ENCODE measurements at places on chromosomes 4 and X.
A peak's percentile ranks its signal among the peaks of the same experiment; 100 is the strongest.

DNA sequence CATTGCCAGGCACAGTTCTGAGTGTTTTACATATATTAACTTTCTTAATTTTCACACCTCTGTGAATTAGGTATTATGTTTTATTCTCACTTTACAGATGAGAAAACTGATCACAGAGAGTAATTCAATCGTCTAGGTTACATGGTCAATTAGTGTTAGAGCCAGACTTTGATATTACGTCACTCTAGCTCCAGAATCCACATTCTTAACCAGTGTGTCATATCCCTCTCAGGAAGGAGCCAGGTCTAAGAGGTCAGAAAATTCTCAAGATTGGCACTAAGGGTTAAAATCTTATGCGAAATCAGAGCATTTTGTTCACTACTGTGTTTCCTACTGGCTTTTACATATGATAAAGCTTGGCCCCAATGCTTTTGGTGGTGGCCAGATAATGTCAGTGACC is 7.4 kb downstream of the DMP1 start:
- no peak for DNase-seq

GRCh38 chr4:139950568-139950967 is 203.4 kb downstream of the MAML3 start:
- DNase-seq: no peak

GRCh38 chrX:155877288-155877687 is 3.9 kb upstream of the VAMP7 start:
- no peak for DNase-seq

DNA sequence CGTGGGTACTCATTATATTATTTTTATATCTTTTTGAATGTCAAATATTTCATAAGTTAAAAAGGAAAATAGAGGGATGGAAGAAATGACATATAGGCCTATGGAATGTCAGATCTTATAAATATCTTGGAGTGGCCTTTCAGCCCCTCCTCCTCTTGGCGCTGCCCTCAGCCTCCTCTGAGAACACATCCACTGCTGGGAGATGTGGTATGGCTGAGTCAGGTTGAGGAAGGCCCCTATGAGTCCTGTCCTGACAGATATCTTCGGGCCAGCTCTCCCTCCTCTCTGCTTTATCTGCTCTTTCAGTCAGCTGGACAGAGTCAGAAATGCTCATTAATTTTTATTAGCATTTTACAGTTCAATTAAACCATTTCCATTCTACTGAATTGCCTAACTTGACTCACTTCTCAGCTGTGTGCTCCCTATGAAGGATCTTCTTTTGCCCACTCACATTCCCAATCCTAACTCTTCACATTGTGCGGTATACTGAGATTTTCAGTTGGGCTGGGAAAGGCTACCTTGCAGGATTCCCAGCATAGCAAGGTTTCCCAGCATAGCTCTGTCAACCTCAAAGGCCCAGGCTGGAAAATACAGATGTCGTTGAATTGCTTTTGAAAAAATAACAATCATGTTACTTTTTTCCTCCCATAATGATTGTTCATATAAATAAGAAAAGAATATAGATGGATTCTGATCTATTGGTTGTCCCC is 128.0 kb downstream of the ARHGEF9 start:
- DNase-seq: no peak

- DNase-seq: no peak
Measured at GRCh38 chrX:78540171-78540570, 119.0 kb downstream of the RTL3 start.

- no peak for DNase-seq
Measured at GRCh38 chrX:129987871-129988270, 5.4 kb downstream of the BCORL1 start.

GRCh38 chr4:145083891-145084605 is 13.9 kb downstream of the ANAPC10 start:
- DNase-seq: no peak

GRCh38 chrX:22078117-22078516 is 46.0 kb downstream of the PHEX start:
- no peak for DNase-seq

DNA sequence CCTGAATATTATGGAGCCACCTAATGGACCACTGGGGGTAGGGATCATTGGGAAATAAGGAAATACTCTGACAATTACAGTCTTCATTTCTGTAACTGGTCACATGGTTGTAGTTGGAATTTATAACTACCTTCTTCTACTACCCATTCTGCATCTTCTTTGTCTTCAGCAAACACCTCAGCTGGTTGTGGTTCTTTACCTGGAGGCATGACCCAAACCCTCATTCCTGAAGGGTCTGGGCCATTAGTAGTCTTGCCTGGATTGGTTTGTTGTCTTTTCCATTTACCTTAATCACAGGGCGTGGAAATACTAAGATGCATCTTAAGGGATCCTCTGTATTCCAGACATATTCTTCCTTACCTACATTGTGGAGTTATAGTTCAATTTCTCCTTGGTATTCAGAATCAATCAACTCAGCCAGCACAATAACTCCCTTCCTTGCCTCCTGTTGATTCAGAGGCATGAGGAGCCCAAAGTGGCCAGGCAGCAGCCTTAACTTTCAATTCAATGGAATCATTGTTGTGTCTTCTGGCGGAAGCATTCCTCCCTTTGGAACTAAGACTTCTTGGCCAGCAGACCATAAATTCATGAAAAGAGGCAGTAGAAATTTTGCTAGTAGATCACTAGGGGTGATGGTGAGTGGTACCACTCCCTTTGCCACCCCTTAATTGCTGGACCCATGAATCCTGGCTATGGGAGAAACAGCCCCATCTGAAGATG is 75.7 kb upstream of the RAP2C start:
- DNase-seq: no peak

GRCh38 chr4:4216648-4217047 is 10.1 kb downstream of the OTOP1 start:
- DNase-seq: no peak

- DNase-seq: no peak
Measured at GRCh38 chr4:8731364-8731763, 138.8 kb downstream of the CPZ start.

DNA sequence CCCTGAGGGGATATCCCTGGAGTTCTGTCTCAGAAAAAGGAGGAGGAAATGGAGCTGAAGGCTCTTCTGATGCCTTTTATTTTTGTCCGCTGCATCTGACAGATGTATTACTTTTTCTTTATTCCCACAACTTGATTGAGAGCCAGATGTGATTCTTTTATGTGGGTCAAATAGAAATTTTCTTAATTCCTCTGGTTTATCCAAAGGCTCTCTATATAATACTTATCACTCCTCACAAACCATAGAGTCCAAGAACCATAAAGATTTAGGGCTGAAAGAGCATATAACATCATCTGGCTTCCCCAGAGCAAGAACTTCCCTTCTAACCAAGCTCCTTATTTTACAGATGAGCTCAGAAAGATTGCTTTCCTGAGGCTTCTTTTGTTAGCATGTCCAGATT is 756.7 kb upstream of the FAM241A start:
- no peak for DNase-seq

- peak; percentile 51 for DNase-seq
Measured at GRCh38 chr4:101304916-101305315, 42.4 kb downstream of the PPP3CA start.

DNA sequence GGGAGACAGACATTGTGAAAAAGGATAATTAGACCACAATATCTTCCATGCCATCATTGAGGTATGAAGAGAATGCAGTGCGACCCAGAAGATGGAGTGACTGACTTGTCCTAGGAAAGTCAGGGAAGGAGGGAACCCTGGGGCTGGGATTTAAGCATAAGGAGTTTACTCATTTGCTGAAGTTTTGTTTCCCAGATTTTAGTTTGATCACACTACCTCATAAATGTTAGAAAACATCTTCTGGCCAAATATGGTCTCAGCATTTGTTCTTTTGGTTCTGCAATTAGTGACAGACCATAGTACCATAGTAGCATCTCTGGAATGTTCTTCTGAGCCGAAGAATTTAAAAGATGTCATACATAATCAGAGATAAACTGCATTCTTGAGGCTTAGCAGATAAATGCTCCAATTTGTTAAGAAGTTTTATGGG is 96.5 kb upstream of the PGRMC2 start:
- DNase-seq: no peak

- DNase-seq: no peak
Measured at GRCh38 chrX:45191820-45192409, 8.8 kb downstream of the DIPK2B start.

- no peak for DNase-seq
Measured at GRCh38 chr4:168511780-168512489, 15.1 kb downstream of the PALLD start.

- DNase-seq: no peak
Measured at GRCh38 chr4:47143261-47143660, 111.9 kb downstream of the GABRB1 start.

- no peak for DNase-seq
Measured at GRCh38 chr4:67762086-67762485, 7.9 kb upstream of the GNRHR start.

- no peak for DNase-seq
Measured at GRCh38 chr4:164056426-164057142, 562.1 kb downstream of the TMA16 start.

GRCh38 chrX:68684291-68684918 is 36.9 kb downstream of the STARD8 start:
- DNase-seq: no peak

DNA sequence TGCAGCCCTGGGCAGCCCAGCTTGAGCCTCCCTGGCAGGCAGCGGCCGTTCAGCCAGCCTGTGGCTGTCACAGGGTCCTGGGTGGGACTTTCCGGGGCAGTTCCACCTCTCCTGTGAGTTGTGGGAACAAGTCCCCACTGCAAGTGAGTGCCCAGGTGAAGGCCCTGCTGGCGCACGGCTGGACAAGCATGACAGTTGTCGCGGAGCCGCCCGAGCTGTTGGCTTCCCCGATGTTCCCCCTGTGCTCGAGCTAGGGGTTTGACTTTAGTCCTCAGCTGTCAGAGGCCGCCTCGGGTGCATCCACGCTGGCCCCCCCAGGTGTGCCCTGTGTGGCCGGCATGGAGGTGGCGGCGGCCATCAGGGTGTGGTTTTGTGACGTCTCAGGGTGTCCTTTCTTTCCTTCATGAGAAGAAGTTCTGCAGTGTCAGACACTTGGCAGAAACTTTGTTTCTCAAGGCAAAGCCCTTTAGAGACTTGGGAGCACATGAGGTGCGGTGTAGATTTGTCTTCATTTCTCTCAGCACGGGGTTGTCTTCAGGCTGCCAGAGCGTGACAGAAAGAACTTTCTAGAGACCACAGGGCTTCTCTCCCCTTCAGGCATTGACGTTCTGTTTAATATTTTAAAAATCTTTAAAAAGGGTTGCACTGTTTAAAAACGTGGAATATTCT is 69.4 kb upstream of the HGFAC start:
- DNase-seq: no peak

DNA sequence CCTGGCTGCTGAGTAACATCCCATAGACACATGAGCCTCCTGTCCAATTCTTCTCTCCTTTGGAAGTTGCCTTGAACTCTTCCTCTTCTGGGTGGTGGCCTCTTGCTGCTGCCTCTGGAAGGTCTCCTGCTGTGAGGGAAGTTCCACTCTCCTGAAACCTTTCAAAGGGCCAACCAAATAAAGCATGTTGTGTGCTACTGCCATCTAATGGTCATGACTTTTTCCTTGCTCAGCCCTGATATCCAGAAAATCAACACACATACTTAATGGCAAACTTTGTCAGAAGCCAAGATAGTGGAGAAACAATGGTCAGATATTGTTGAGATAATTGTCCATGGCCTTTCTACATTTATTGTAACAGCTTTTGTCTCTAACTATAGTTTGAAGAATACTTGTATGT is 19.1 kb upstream of the ZXDA start:
- no peak for DNase-seq

GRCh38 chrX:14913241-14913640 is 40.0 kb downstream of the MOSPD2 start:
- no peak for DNase-seq

DNA sequence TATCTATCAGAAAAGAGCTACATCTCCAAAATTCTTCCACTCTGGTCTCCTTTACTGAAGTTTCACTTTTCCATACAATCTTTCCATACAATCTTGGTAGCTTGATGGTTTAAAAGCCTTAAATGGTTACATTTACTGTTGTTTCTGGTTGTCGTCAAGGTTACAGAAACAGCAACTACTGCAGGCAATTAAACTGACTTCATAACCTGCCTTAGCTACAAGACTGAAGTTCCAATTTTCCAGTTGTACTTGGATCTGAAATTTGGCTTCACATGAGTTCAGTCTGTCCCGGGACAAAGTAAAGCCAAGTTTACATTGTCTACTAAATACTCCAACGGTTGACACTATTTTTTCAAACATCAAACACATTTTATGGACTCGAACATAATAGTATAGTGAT is 326.4 kb downstream of the ANKRD50 start:
- DNase-seq: no peak

GRCh38 chr4:25158817-25159216 is 1.4 kb downstream of the SEPSECS start:
- DNase-seq: no peak

DNA sequence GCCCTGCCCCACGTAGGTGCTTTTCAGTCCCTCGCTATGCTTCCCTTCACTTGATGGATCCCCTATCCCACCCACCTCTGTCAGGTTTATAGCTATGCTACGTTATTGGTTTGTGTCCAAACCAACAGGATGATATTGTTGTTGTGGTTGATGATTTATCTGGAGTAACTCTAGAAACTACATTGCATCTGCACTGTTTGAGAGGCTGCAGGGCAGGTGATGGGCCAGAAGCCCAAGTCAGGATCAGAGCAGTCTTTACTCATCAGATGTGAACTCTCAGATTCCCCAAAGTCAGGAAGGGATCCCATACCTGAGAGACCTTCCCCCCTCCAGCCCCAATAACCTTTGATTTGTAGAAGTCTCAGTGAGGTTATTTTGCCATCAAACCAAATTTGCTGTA is 34.7 kb downstream of the ARX start:
- no peak for DNase-seq

- no peak for DNase-seq
Measured at GRCh38 chr4:93529692-93530372, 298.7 kb upstream of the ATOH1 start.

GRCh38 chr4:107711831-107712230 is 8.2 kb downstream of the PAPSS1 start:
- DNase-seq: no peak

GRCh38 chrX:119790977-119791436 is 423 bp downstream of the RPL39 start:
- no peak for DNase-seq

- DNase-seq: peak; percentile 11
Measured at GRCh38 chr4:180665994-180666824, 1577.0 kb upstream of the TENM3 start.

- no peak for DNase-seq
Measured at GRCh38 chrX:118257781-118258180, 88.1 kb upstream of the WDR44 start.

GRCh38 chr4:102675141-102675540 is 85.6 kb downstream of the MANBA start:
- DNase-seq: no peak

GRCh38 chrX:67351411-67351810 is 192.4 kb upstream of the AR start:
- DNase-seq: peak; percentile 19

DNA sequence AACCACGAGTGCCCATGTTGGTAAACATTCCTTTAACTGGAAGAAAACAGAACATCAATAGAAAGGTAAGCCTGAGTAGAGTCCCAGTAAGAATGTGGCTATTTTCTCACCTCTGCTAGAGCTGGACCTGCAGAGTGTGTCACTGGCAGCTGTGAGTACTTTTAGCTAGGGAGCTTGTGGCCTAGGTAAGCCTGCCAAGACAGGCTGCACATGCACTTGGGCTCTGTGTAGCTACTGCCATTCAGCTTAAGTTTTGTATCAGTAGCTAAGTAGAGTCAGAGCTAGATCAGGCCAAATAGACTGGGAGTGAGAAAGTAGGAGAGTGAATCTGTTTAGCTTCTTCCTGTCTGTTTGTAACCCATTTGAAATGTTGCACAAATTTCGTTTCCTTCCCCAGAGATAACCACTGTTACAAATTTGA is 35.3 kb downstream of the RBPJ start:
- DNase-seq: no peak

GRCh38 chr4:6058531-6059374 is 40.5 kb upstream of the C4orf50 start:
- DNase-seq: no peak

All from LNCaP clone FGC (cell line).